ENCODE measurements at places on chromosomes 16 and 17.
A peak's percentile ranks its signal among the peaks of the same experiment; 100 is the strongest.

DNA sequence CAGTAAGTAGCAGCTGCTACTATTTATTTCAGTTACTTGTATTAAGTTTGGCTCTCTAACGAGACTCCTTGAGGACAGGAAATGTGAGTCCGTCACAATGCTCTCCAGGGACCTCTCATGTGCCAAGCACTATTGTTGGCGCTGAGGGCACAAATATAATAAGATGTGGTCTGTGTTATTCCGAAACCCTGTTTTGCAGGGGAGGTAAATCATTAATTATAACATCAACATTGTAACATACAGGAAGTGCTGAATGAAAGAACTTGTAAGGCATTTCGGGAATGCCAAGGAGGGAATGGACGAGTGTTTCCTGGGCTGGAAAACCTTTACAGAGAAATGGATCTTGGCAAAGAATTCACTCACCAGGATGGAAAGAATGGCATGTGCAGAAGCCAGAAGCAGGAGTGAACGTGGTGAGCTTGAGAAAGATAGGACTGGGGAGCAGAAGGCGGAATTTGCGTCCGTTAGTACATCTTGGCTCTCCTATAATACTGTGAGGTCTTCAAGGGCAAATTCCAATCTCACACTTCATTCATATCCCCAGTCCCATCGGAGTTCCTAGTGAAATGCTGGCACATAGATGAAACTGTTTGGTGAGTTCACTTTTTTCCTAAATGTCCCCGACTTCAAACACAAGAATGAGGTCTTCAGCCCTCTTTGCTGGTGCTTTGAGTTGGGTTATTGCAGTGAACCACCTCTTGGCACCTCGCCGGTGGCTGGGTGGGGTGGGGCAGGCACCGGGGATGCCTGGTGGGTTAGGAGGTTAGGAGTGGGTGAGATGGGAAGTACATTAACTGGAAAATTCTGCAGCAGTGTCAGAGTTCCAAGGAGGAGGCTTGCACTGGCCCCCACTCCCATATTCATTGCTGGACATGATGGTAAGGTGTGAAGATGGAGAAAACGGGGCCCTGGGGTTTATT, 11.5 kb downstream of the TAC4 start:
- no peak for DNase-seq

- no peak for DNase-seq
Measured at GRCh38 chr17:59366773-59367656, 35.6 kb downstream of the YPEL2 start.

GRCh38 chr16:21190599-21190998, 20.8 kb downstream of the ZP2 start:
- no peak for DNase-seq

DNA sequence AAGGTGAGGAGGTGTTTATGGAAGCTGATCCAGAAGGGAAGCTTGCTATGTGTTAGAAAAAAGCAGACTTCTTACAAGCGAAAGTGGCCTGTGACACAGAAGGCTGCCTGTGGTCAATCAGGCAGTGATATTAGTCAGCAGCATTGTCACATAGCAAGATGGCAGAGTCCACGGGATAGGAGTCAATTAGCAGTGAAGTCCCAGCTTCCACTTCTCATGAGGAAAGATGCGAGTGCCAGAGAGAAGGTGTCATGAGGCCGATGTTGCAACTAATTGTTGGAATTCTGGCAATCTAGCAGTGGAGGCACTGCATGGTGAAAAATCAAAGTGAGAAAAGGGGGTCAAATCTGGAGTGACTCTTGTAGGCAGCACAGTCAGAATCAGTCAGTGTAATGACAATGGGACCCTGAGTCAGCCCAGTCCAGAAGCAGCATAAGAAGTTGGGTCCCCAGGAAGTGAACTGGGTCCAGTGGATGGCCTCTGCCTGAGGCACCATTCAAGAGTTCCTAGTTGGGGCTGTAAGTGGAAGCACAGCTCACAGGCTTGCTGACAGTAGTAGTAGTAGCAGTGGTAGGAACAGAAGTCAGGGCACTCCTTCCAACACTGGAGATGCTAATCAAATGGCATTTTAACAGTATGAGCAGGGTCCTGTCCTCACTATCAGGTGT, 85.1 kb downstream of the TNFRSF13B start:
- no peak for DNase-seq

DNA sequence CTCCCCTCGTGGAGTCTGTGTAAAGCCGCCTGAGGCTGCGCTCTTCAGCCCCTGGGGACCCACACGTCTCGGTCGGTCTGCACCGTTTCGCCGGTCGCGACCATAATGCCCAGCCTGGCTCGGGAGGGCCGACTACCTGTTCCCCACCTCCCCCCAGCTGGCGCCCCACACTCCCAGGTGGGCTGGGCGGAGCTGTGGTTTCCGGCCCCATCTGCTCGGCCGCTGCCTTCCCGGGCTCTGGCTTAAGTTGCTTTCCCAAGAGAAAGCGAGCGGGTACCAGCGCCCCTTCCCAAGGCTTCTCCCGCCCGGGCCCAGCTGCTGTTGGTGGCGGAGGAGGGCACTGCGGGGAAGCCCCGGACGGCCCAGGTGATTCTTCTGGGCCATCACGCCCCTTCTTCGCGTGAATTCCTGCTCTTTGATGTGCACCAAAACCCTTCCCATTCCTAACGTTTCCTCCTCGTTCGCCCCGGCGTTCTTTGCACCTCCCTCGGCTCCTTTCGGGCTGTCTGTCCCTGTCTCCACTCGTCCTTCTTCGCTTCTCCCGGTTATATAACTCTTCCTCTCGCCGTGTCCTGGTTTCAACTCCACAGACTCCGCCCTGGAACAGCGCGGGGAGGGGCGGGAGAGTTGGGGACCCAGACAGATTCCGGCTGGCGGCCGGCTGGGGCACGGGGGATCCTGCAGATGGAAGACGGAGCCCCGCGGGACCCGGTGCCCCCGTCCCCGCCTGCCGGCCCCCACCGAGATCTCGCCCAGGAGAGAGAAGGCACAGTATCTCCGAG, 2.0 kb downstream of the KDM6B start:
- DNase-seq = peak; percentile 74

GRCh38 chr17:75645889-75646637, 12.8 kb downstream of the SMIM5 start:
- no peak for DNase-seq

DNA sequence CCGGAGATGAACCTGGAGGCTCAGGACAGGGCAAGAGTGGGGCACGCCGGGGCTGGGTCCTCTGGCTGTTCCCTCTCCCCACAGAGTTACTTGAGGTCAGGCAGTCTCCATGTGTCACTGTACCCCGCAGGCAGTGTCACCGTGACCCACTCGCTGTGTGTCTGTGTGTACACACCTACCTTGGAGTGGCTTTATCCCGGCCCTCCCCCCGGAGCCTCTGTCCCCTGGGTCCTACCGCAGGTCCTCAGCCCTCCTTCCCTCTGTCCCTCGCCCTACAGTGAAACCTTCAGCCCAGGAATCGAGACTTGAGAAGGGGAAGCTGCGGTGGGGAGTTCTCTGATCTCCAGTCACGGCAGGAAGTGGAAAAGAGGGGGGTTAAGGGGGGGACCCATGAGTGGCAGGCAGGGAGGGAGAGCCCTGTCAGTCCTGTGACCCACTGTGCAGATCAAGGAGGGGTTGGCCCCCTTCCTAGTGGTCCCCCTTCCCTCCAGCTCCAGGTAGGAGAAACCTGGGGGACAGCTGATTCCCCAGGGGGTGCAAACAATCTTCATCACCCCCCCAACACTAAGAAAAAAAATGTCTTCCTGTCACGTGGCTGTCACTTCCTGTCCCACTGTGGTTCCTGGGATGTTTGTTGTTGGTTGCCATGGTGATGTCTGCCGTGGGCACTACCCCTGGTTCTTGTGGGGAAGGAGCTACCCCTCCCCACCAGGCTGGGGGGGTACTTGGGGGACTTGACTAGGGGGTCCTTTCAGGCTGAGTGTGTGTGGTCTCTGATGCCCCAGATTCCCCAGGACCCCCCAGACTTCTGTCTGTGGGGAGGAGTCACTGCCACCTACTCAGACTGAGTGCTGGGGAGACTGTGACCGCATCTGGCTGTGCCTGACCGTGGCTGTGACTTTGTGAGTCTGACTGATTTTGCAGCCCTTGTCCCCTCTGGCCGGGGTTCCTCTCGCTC, 13.7 kb downstream of the RARA start:
- peak; percentile 54 for DNase-seq

DNA sequence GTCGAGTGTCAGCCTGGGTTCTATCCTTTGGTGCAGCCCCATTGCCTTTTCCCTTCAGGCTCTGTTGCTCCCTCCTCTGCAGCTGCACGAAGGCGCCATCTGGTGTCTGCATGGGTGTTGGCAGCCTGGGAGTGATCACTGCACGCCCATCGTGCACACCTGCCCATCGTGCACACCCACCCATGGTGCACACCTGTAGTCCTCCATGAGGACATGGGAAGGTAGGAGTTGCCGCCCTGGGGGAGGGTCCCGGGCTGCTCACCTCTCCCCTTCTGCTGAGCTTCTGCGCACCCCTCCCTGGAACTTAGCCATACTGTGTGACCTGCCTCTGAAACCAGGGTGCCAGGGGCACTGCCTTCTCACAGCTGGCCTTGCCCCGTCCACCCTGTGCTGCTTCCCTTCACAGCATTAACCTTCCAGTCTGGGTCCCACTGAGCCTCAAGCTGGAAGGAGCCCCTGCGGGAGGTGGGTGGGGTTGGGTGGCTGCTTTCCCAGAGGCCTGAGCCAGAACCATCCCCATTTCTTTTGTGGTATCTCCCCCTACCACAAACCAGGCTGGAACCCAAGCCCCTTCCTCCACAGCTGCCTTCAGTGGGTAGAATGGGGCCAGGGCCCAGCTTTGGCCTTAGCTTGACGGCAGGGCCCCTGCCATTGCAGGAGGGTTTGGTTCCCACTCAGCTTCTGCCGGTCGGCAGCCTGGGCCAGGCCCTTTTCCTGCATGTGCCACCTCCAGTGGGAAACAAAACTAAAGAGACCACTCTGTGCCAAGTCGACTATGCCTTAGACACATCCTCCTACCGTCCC, 2.9 kb downstream of the CTRL start:
- peak; percentile 68 for DNase-seq

DNA sequence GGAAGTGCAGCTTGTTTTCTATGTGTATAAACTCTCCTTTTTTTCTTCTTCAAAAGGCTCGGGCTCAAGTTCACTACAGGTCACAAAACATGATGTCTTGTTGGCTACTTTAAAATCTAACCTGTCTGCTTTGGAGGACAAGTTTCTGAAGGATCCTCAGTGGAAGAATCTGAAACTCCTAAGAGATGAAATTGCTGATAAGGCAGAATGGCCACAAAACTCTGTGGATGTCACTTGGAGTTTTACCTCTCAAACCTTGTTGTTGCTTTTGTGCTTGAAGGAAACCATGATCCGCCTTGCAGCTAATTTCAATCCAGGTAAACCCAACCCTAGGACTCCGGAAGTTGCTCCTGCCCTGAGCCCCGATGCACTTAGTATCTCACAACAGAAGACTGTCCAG, 16.5 kb downstream of the TANGO6 start:
- DNase-seq = no peak

- no peak for DNase-seq
Measured at GRCh38 chr16:23611936-23612335, 15.8 kb upstream of the NDUFAB1 start.

GRCh38 chr17:61219460-61219859, 180.2 kb upstream of the TBX2 start:
- no peak for DNase-seq

DNA sequence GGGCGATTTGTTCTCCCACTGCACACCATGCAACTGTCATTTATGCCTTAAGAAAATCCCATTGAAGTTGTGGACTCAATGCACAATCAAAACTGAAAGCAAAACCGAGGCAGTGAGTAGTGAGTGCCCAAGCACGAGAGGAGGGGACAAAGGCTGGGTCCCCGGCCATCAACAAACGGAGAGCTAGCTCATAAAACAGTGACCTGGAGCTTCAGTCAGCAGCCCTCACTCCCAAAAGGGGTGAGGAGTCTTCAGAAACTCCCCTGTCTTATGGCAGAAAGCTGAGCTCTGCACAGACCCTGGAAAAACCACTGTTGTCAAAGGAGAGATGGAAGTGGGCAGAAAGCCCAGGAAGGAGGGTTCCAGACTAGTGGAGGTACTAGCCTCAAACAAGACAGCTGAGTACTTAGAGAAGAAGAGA, 96.9 kb downstream of the ADCY9 start:
- no peak for DNase-seq

- no peak for DNase-seq
Measured at GRCh38 chr16:61681124-61681523, 355.1 kb downstream of the CDH8 start.

DNA sequence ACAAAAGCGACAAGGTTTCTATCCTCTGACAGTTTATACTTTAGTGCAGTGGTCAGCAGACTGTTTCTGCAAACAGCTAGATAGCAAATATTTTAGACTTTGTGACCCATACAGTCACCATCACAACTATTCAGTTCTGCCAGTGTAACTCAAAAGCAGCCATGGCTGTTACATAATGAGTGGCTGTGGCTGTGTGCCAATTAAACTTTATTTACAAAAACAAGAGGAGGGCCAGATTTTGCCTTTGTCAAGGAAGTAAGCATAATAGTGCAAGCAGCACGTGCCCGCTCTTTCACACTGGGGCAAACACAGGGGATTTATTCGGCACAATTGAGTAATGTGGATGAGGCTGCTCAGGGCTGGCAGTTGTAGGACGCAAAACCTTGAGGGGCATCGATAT, 551.5 kb downstream of the MAF start:
- no peak for DNase-seq

GRCh38 chr16:6932871-6933385, 399.7 kb upstream of the RBFOX1 start:
- DNase-seq = no peak

- peak; percentile 70 for DNase-seq
Measured at GRCh38 chr16:2912330-2913199, 834 bp downstream of the FLYWCH1 start.

GRCh38 chr17:41326173-41327145, 10.9 kb upstream of the KRTAP17-1 start:
- no peak for DNase-seq

DNA sequence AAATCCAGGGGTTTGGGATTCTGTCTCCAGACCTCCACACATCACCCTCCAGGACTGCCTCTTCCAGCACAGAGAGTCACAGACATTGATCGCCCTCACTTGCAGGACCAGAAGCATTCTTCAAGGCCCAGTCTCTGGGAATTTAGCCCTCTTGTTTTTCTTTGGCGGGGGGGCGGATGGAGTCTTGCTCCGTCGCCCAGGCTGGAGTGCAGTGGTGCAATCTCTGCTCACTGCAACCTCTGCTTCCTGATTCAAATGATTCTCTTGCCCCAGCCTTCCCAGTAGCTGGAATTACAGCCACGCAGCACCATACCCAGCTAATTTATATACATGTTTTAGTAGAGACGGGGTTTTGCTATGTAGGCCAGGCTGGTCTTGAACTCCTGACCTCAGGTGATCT, 8.5 kb upstream of the ITGAL start:
- no peak for DNase-seq

GRCh38 chr16:48576927-48577326, 33.1 kb downstream of the N4BP1 start:
- DNase-seq = peak; percentile 27

GRCh38 chr16:9134739-9135138, 43.3 kb downstream of the HAPSTR1 start:
- peak; percentile 69 for DNase-seq

DNA sequence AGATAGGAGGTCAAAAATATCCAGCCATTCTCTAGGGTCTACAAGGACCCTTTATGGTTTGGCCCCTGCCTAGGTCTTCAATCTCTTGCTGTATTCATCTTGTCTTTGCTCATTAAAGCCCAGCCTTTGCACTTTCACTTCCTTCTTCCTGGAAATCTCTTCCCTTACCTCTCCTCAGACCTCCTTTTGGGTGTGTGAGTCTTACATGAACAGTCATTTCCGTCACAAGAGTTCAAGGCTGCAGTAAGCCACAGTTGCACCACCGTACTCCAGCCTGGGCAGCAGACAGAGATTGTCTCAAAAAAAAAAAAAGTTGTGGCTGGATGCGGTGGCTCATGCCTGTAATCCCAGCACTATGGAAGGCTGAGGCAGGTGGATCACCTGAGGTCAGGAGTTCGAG, 6.0 kb upstream of the ATP1B2 start:
- DNase-seq = no peak
